Natural killer cell treated with Interleukin-12 subunit alpha and Interleukin-12 subunit beta and Interleukin-15 and Interleukin-18, amount 100 ng/mL, for 72 hours (primary cell): ENCODE measurements at places on chromosomes 2 and 18. TPM values are rescaled to one million over a fixed set of nuclear protein-coding genes. Genes with fewer than 3 reads are reported as not detected.

DNA sequence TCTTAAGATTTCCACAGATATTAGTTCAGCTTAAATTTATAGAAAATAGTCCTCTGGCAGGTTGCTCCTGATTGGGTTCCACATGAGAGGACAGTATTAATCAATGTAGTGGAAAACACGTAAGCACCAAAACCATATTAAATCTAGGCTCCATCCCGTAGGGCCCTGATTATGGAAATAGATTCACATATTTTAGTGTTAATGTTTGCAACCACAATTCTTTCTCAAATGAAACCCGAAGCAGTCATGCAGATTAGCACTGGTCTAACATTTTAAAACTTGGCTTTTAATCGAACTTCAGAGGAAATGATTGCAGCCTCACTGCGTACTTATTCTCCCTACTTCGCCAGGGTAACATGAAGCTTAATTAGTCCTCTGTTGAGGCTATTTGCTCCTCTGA lies 60.9 kb downstream of the METTL4 start:
- no peak for DNase-seq

DNA sequence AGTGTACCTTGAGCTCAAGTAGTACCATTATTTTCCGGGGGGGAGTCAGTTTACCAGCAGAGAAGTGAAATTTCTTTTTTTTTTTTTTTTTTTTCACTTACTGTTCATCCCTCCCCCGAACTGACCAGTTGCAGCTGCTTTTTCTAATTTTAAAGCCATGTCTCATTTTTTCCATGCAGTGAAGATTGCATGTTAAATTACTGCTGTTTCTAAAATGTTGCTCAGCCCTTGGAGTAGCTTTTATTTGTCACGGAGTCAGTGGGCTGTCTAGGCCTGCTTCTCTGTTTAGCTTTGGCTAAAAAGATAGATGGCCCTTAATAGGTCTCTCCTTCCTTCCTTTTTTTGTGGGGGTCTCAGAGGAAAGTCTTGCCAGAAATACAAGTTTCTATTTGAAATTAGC lies 70.2 kb downstream of the NGEF start:
- no peak for DNase-seq

DNA sequence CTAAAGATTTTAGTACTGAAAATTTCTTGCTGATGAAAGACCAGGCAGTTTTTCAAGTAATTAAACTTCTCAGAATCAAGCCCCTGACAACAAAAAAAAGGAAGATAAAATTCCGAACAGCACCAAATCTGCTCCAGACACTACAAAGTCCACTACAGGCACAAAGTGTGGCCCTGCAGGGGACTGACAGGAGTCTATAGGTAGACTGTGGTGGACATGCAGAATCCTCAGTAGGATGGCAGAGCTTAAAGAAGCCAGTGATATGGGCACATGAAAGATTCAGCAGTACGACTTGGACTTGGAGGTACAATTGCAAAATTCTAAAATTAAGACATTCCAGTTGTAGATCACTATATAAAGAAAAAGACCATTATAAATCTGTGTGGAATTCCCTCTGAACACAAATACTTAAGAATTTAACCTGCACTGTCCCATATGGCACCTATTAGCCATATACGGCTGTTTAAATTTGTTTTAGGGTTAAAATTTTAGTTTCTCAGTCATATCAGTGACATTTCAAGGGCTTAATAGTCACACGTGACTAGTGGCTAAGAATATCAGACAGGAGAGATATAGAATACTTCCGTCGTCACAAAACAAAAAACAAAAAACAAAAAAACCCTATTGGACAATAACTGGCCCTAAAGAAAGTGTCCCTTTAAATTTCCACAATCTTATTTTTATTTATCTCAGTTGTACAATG lies 32.0 kb downstream of the SFT2D3 start:
- no peak for DNase-seq

DNA sequence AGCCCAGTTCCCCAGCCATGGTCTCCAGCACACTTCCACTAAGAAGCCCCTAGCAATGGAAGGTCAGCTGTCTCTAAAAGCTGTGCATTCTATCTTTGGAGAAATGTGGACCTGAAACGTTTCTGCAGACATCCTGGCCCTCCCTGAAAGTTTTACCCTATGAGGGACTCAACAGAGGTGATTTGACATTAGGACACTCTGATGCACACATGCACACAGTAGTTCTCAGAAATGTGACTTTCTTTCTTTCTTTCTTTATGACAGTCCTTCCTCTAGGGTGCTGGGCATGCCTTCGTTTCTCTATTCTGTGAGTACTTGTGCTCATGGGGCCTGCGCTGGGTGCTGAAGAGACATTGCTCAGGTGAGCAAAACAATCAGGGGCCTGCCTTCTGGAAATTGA lies 857.3 kb downstream of the RNF144A start:
- DNase-seq = no peak

DNA sequence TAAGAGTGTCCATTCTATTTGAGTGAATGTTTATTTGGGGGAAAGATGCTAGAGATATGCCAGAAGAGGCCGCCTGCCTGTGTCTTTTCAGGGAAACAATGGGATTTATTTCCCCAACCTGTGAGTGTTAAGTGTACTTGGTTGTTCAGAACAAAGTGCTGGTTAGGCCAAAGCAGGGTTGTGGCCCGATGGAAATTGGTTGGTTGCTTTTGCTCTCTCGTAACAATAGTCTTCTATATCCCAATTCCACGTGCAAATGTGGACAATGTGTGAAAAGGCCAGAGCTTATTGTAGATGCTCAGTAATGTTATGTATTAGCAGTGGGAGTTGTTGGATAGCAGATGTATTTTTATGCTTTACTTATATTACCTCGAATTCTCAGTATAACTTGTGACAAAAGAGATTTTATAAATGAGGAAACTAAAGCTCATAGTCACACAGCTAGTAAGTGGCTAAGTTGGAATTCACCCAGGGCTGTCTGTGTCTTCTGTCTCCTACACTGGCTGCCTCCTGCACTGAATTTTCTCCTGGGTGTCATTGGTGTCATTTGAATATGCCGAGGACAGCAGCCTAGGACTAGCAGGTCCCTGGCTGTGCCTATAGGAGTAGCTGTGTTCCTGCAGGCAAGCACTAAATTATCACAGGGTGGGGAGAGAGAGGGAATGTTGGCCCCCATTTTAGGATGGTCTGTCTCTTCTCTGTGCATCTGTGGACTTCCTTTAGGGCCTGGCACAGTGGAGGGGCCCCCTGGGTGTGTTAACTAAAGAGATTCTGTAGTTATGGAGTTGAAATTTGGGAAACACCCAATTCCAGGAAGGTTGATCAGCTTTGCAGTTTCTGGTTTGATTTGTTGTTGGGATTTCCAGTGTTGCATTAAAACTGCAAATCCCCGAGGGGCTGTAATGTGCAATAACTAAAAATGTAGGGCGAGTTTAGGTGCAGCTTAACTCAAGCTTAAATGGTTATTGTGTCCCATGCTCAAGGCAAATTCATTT lies 21.6 kb downstream of the GPD2 start:
- no peak for DNase-seq

GRCh38 chr2:4424153-4424552 lies 720.8 kb downstream of the DCDC2C start:
- no peak for DNase-seq

GRCh38 chr2:140246058-140246457 lies 1465.9 kb upstream of the NXPH2 start:
- no peak for DNase-seq

GRCh38 chr2:238006510-238006909 lies 39.7 kb downstream of the UBE2F start:
- no peak for DNase-seq

DNA sequence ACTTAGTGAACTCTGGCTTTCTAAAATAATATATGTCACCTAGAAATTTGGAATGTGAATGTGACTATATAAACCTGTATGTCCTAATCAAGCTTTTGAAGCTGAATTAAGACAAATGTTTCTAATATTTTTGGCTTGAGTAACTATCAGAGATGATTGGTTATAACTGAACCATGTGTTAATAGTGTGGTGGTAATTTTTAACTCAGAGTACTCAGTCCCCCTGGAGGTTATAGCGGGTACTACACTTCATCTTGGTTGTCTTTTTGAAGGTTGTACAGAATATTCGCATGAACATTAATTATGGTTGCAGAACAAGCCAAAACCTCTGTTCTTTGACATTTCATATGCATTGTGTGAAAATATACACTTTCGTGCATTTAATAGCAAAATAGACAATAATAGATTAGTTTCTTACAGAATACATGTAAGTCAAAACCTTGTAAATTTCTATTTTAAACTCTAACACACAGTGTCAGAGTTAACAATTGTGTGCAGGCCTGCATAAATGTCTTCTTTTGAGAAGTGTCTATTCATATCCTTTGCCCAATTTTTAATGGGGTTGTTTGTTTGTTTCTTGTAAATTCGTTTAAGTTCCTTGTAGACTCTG lies 86.0 kb downstream of the OSBPL6 start:
- DNase-seq = no peak

GRCh38 chr2:23526114-23526513 lies 141.1 kb downstream of the KLHL29 start:
- no peak for DNase-seq

GRCh38 chr2:38619458-38620164 lies 16.9 kb upstream of the HNRNPLL start:
- no peak for DNase-seq

DNA sequence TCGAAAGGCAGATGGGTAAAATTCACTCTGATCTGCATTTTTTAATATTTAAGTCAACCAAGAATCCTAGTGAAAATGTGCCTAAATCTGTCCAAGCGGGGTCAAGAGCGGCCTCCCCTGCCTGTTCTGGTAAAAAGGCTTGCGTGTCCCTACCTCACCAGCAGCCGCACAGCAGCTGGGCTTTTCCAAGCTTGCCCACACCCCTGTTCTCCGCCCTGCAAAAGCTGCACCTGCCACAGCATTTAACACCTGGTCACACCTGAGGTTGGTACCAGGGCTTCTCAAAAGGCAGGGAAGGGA lies 25.8 kb upstream of the TMEM182 start:
- DNase-seq = no peak

DNA sequence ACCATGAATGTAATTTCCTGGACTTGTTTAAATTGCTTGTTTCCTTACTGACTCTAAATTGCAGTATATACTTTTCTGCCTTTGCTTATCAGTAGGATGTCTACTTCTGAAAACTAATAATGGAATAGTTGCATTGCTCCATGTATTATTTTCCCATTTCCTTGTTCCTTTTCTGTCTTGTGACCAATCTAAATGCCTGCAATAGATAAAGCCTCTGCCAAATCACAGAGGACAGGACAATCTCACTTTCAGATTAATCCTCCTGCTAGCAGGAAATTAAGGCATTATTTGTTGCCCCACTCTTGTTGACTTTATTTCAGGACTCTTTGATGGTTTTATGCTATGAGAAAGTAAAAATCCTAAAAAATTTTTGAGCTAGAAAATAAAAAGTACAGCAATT lies 4.7 kb upstream of the ESCO1 start:
- DNase-seq = no peak

GRCh38 chr2:102253753-102254150 lies 57.6 kb upstream of the IL1RL1 start:
- DNase-seq = no peak

DNA sequence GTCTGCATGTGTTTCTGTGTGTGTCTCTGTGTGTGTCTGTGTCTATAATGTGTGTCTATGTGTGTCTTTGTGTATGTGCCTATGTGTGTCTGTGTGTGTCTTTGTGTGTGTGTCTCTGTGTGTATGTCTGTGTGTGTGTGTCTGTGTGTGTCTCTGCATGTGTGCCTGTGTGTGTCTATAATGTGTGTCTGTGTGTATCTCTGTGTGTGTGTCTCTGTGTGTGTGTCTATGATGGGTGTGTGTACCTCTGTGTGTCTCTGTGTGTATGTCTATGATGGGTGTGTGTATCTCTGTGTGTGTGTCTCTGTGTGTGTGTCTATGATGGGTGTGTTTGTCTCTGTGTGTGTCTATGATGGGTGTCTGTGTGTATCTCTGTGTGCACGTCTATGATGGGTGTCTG lies 126.2 kb upstream of the GPC1 start:
- DNase-seq = no peak

DNA sequence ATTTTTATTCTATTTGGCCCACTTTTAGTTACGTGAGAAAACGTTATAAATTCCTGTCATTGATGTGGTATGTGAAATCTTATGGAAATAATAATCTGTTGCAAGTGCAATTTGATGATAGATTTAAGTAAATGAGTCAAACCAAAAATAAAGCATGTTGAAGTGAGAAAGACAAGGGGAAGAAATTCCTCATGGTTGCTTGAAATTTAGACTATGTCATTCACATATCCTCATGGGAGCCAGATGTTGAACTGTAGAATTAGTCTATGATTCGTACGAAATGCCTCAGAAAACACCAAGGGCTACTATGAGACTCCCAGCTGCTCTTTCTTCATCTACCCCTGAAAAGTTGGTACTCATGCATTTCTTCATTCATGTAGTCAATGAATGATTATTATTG lies 55.7 kb downstream of the KLHL14 start:
- no peak for DNase-seq

DNA sequence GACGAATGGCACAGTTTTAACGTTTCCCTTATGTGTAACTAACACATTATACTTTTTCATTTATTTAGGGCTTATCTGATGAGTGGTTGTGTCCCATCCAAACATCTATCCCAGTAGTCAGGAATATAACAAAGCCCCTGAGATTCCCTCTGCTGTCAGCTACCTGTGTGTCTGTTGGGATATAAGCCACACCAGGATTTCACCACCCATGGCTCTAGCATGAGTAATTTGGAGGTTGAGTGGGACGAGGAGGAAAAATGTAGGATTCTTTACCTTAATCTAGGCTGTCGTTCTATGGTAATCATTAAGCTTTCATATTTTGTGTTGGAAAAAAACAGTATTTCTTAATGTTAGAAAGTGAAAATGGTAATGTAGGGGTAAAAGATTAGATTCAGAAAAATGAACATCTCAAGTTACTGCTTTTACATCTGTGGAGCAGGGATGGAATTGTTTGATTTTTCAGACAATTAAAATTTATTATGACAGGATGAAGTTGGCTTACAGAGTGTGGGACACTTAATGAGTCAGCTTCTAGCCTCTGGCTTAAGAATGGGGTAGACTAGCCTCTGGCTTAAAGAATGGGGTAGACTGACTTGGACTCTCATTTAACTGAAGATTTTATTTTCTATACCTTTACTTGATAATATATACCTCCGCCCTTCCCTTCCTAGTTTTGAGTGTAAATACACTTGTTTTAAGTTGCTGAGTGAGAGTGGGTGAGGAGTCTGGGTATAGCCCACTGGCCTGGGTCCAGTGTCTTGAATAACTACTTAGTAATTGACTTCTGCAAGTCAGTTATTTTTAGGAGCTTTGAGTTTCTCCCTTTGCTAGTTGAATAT lies 88.5 kb upstream of the RANBP2 start:
- no peak for DNase-seq

GRCh38 chr2:28716265-28716865 lies 35.3 kb upstream of the PPP1CB start:
- no peak for DNase-seq

GNAL gene
- total RNA-seq = 1.2 TPM

CHN1 gene
- total RNA-seq = 1.8 TPM

MC4R gene
- total RNA-seq = not detected

TTN gene
- total RNA-seq = 2.1 TPM

CLIP4 gene
- 24.4 TPM for total RNA-seq

ZSWIM2 gene
- total RNA-seq = not detected

MOGAT1 gene
- not detected for total RNA-seq

ING5 gene
- total RNA-seq = 70.6 TPM

PLEK gene
- 569 TPM for total RNA-seq

GREB1L gene
- total RNA-seq = not detected

ATOH8 gene
- not detected for total RNA-seq

OSR1 gene
- not detected for total RNA-seq

SIGLEC15 gene
- not detected for total RNA-seq

IL36B gene
- not detected for total RNA-seq

GALNT3 gene
- total RNA-seq = 21.0 TPM

KCNE4 gene
- total RNA-seq = not detected

UGT1A7 gene
- not detected for total RNA-seq

PDCD1 gene
- total RNA-seq = 0.89 TPM

RAMP1 gene
- 1.5 TPM for total RNA-seq
